Body of pancreas (tissue), 4 donors: ENCODE measurements at places on chromosomes 13 and 19.

- no peak for DNase-seq
Observed at GRCh38 chr13:44894001-44894770, 95.1 kb downstream of the NUFIP1 start.

DNA sequence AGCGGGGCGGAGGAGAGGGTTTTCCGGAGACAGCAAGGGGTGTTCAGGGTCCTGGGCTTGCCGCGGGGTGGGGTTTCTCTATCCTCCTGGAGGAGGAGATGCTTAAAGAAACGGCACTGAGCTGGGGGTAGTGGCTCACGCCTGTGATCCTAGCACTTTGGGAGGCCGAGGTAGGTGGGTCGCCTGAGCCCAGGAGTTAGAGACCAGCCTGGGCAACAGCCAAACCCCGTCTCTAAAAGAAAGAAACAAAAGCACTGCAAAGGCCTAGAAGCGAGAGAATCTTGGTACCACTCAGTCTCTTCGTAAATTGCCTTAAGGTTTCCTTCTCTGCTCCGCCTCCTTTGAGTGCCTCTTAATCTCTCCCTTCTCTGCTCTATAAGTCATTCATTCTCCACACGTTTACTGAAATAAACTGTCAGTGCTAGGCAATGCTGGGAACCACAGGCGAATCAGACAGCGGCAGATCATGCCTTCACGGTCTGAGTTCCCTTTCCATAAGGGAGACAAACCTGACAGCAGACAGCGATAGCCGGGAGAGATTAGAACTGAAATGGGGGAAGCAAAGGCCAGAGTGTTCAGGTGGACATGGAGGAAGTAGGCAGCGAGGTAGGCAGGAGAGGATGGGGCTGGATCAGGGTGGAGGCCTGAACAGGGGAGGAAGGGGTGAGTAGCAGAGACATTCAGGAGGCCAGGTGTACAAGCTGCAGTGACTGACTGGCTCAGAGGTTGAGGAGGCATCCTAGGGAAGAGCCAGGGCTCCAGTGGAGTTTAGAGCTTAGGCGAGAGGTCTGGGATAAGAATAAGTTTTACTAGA is 580 bp downstream of the EIF3K start:
- DNase-seq, result no peak

GRCh38 chr19:54035215-54036178 is 28.2 kb downstream of the VSTM1 start:
- DNase-seq, result no peak

- DNase-seq, result no peak
Observed at GRCh38 chr19:29546583-29547190, 20.9 kb downstream of the VSTM2B start.

- no peak for DNase-seq
Observed at GRCh38 chr19:49631014-49631588, 8.8 kb downstream of the RRAS start.

GRCh38 chr19:36113425-36113824 is 1.2 kb downstream of the POLR2I start:
- no peak for DNase-seq

DNA sequence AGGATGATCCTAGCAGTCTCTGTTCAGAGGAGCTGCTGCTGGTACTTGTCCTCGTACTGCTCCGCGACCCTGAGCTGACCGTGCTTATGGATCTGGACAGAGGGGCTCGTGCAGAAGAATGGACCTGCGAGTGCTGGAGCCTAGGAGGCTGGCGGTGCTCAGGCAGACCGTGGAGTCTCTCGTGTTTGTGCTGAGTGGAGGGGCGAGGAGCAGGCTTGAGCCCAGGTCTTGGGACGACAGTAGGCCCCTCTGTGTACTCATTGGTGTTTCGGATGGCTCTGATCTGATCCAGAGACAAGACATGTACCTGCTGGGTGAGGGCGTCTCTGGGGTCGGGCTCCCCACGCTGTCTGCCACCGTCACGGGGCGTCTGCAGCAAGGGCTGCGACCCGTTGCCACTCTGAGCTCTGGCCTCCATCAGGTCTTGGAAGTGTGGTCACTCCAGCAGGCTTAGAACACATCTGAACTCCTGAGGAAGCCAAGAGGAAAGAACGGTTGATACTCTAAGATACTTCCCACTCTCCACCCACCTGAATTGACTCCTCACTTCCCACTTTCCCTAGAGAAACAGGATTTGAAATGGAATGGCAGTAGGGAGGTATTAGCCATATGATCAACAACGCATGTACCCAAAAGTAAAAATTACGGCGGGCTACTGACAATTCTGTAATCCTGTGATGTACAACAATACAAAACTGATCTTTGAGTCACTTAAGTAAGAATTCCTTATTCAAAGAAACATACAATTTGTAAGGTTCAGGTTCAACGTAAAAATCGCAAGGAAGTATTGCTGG is 3.4 kb downstream of the SPRY2 start:
- no peak for DNase-seq

GRCh38 chr13:26202365-26202972 is 19.6 kb downstream of the RNF6 start:
- DNase-seq, result no peak

DNA sequence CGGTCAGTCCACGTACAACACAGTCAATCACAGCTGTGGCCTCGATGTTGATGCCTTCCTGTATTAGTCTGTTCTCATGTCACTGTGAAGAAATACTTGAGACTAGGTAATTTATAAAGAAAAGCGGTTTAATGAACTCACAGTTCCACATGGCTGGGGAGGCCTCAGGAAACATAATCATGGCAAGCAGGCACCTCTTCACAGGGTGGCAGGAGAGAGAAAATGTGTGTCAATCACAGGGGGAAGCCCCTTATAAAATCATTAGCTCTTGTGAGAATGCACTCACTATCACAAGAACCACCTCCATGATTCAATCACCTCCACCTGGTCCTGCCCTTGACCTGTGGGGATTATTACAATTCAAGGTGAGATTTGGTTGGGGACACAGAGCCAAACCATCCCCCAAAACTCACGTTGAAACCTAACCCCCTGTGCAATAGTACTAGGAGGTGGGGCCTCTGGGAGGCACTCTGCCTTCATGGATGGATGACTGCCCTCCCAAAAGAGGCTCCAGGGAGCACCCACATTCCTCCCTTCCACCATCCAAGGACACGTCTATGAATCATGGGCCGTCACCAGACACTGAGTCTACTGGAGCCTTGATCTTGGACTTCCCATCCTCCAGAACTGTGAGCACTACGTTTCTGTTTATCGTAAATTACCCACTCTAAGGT is 2.3 kb upstream of the PROZ start:
- DNase-seq, result no peak

DNA sequence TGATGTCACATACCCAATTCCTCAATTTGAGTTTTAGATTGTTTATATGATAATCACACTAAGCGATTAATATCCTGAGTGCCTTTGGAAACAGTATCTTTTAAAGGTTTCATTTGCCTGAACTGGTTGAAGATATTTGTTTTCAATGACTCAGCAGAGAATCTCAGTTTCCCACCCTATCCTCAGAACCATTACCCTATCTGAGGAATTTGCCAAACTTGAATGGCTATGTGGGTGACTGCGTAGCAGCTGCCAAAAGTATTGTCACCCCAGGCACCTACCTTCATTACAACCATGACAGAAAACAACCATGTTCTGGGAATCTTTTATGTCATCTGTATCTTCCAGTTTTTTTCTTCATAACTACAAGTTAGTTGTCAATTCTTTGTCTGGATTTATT is 440.1 kb upstream of the NBEA start:
- DNase-seq, result no peak

GRCh38 chr19:45952686-45953505 is 20.8 kb downstream of the NOVA2 start:
- peak; percentile 58 for DNase-seq

DNA sequence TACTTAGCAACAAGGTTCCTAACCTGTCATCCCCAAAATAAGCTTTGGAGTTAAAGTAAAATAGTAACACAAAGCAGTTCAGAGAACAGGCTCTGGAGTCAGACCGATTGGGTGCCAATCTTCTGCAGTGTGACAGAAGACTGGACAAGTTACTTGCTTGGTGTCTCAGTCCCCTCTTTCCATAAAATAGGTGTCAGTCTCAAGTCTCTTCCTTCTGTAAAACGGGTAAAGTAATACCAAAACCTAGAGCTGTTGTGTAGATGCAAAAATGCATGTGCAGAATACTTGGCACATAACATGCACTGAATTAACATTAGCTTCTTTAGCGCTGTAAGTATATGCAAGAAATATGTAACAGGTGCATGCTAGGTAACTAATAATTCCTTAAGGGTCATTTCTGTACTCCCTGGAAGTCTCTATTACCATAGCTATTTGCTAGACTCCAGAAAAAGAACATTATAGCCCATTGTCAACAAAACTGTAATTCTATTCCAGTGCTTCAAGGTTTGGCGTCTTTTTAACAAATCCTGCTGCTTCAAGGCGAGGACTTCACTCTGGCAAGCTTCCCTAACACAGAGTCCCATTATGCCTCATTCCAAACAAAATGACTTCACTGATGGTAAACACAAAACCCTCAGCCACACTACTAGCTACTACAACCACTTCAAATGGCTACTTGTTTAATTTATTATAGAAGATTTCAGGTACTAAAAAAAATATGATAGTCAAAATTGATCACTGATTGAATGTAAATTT is 32.8 kb downstream of the ELF1 start:
- no peak for DNase-seq

DNA sequence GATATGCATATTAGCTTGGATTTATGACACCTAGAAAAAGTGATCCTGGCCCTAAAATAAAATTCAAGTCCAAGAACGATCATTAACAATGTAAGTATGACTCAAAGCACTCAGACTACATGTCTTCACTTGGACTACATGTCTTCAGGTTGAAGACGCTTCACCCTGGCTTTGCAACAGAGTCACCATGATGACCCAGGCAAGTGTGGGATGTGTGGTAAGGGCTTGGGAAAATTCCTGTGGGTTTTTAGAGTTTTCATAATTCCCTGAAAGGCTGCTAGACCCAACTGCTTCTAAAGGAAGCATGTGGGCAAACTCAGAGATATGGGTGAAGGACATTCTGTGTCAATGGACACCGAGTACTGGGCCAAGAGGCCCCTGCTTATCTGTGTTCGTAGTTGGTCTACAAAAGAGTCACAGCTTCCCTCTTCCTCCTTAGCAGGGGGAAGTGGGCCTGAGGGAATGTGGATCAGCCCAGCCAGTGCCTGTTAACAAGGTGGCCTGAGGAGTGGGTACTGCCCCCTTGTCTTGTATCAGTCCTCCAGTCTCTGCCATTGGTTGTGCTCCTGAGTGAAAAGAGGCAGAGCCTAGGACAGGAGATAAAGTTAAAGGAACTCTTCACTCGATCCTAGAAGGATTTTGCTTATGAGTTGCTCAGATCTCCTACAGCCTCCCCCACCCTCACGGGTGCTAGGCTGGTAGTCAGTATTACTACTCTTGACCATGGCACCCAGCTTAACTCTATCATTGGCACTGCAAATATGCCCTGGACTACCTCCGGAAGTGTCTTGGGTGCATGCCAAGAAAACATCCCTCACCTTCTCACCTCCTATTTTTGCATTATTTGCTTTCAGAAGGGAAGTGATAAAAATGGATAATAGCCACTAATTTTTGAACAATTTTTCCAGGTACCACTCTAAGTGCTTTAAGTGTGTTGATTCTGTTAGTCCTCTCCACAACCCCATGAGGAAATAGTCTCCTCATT is 406.3 kb downstream of the COG6 start:
- DNase-seq, result peak; percentile 83

DNA sequence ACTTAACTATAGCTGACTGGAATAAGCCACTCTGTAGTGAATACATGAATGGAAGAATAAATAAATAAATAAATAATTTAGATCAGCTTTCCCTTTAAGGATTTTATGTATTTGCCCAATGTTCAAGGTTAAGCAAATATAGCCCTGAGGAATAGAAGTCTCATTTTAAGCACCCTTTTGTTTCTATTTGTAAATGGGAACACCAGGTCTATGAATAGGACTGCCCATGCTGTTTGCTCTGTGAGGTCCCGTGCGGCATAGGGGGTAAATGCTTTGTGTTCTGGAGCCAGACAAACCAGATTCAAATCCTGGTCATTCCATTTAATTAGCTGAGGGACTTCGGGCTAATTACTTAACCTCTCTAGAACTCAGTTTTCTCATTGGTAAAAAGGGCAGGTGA is 29.3 kb downstream of the CBY2 start:
- no peak for DNase-seq

- DNase-seq, result peak; percentile 31
Observed at GRCh38 chr13:21465710-21466160, 6.6 kb upstream of the ZDHHC20 start.

DNA sequence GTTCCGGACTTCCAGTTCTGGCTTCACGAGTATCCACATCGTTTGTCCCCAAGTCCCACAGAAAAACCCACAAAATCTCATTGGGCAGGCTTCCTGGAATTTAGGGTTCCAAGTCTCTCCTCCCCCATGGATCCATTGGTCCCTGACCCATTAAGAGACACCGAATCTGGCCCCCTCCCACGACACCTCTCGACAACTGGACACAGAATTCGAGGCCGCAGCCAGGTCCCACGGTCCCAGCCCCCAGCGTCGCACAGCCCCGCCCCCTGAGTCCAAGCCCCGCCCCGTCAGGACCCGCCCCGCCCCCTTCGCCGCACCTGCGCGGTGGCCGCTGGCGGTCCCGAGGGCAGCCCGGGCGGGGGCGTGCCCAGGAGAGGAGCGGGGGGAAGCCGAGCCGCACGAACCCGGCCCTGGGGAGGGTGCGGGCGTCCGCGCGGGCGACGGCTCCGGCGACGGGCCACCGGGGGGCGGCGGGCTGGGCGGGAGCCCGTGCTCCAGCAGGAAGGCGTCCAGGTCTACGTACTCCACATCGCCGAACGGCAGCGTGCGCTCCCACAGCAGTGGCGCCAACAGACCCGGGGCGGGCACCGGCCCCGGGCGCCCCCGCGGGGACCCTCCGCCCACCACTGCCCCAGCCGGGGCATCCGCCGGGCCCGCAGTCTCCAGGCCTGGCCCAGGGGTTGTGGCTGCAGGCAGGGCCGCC is 1.8 kb downstream of the DBP start:
- peak; percentile 66 for DNase-seq

- no peak for DNase-seq
Observed at GRCh38 chr19:3508771-3509535, 2.8 kb downstream of the FZR1 start.

DNA sequence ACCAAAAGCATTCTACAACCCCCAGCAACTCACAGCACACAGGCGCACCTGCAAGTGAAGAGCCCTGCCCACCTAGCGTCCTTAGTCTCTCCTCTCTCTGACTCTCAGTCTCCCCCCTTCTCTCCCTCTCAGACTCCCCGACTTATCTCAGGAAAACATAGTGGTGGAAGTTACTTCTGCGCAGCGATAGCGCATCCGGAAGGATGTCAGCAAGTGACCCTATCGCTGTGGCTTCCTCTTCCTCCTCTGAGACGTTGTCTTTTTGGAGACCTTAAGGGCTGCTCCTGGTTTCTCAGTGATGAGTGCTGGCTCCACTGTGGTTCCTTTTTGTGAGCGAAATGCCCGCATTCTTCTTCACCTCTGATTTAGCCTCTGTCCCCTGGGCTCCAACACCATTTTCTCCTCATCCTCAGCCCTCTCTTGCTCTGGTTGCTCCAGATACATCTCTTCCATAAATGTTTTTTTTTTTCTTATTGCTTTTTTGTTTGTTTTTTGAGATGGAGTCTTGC is 1.4 kb upstream of the YIF1B start:
- peak; percentile 15 for DNase-seq

GRCh38 chr19:19515642-19516519 is at the start of gene NDUFA13:
Gene NDUFA13 (plus strand): TSS chr19:19516225. CDS start chr19:19516239, 14 bp downstream.
- DNase-seq, result peak; percentile 94

- peak; percentile 53 for DNase-seq
Observed at GRCh38 chr13:30142486-30143211, 164.7 kb downstream of the KATNAL1 start.
